ENCODE measurements at places on chromosomes 12 and 14.

DNA sequence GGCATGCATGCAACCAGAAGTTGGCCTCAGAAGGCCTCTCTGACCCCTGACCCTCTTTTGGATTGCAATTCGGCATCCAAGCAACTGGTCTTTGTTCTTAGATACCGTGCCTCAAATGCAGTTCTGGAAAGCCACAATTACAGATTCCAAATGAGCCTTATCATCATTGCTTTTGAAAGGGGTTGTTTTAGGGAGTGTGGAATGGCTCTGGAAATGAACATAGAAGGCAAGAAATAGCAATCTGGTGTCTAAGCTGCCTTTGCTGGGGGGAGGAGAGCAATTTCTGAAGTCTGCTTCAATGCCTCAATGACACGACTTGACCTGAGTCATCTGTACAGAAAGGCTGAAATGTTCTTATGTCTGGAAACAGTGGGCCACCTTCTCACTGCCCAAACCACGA is 250.1 kb downstream of the NUAK1 start:
- no peak for DNase-seq

DNA sequence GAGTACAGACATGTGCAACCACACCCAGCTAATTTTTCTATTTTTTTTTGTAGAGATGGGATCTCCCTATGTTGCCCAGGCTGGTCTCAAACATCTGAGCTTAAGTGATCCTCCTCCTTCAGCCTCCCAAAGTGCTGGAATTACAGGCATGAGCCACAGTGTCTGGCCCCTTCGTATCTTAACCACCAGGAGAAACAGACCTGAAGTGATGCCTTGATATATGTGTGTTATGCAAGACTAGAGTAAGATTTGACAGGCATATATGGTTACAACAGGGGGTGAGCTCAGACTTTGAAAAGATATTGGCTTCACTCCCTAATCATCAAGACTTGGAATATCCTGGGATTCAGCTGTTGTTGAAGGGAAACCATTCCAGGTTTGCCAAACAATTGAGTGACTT is 10.7 kb upstream of the GALNT6 start:
- DNase-seq: no peak

GRCh38 chr12:67677166-67677565 is 28.6 kb downstream of the DYRK2 start:
- no peak for DNase-seq

GRCh38 chr14:89977668-89978067 is 21.9 kb downstream of the TDP1 start:
- no peak for DNase-seq

DNA sequence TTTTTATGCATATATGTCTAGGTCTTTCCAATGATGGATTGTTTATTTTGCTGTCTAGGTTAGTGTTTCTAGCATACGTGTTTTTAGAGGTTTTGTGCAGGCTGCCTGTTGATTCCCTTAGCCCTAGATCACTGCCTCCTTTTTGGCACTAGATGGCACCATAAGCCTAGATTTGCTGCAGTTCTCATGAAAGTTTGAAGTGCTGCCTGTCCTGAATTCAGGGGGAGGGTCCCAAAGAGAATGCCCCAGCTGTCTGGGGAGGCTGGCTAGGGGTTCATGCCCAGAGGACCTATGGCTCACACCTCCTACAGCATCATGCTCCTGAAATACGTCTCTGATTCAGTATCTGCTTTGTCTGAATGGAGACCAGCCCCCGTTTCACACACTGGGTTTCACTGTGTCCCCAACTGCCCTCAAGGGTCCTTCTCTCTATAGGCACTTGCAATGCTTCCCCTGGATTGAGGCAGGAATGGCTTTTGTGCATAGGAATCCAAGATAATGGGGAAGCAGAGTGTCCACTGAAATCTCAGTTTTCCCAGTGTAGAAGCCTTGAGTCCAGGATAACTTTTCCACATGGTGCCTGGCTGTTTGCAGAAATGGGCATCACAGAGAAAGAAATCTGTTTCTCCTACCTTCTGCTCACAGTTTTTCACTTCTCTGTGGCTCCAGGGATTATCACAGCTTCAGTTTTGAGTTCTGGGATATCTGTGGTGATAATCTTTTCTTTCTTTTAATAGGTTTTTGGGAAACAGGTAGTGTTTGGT is 14.2 kb upstream of the TXNRD1 start:
- peak; percentile 72 for DNase-seq

DNA sequence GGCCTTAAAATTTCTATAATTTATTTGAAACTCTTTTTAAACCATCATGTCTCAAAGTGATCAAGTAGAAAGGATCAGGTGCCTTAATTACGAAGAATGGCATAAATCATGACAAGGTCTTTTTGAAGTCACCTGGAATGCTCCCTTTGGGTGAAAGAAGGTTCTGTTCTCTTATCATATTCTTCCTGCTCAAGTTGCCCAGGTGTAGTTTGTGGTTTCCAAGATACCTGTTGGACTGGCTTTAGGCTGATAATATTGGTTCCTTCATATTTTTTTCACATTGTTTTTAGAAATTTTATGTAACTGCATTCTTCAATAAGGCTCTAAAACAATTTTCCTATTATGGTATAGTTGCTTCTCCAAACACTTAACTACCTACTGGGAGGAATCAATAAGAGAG is 29.2 kb downstream of the RASSF3 start:
- no peak for DNase-seq

DNA sequence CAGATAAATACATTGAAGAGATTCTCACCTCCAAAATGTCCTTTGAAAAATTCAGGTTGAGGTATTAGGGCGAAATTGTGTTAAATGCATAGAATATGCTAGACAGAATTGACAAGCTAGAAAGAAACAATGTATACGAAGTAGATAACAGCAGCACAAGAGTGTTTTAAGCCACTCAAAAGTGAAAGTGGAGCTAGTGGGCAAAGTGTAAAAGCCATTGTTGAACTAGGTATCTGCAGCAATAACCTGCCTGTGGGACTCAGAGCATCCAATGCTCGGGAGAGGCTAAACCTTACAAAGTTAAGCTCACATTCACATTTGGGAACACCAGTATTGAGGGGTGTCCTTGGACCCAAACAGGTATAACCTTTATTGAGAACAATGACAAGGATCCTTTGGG is 180.6 kb upstream of the TMPO start:
- DNase-seq: no peak

DNA sequence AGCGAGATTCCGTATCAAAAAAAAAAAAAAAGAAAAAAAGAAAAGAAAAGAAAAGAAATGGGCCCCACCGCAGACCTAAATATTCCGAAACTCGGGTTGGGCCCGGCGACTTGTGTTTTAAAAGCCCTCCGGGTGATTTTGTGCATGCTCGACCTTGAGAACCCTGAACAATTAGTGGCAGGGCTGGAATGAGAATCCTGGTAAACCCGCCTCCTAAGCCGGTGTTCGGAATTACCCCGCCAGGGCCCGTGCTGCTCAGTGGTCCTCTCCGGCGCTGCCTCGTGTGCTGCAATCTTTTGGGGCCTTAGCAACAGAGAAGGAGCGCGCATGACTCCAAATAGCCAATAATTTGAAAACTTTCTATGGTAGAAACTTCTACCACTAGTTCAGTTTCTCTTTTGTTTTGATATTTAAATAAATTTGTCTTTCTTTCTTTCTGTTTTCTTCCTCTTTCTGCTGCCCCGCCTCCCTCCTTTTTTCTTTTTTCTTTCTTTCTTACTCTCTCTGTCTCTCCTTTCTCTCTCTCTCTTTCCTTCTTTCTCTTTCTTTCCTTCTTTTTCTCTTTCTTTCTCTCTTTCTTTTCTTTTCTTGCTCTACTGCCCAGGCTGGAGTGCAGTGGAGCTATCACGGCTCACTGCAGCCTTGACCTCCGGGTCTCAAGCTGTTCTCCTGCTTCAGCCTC is 1.5 kb upstream of the GALNT6 start:
- peak; percentile 55 for DNase-seq

- peak; percentile 48 for DNase-seq
Measured at GRCh38 chr12:123063535-123063934, 83.1 kb downstream of the ARL6IP4 start.

GRCh38 chr12:132710043-132710404 is 618 bp upstream of the PGAM5 start:
- DNase-seq: no peak

- no peak for DNase-seq
Measured at GRCh38 chr12:47082796-47083621, 3.2 kb upstream of the AMIGO2 start.

- no peak for DNase-seq
Measured at GRCh38 chr12:20142316-20142715, 226.0 kb upstream of the PDE3A start.

DNA sequence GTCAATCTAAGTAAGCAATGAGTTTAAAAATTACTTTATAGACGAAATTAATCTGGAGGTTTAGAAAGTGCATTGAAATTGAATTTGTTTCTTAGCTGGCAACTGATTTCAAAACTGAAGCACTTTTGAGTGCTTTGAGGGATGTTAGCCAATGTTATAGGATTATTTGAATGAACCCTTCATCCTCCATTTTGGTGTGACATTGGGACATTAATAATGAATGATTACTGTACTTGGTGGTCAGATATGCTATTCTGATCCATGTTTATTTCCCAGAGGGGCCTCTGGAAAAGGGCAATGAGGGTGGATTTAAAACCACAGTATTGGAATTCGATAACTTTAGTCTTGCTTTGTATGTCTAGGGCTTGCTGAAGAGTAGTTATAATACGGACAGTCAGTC is 183.2 kb downstream of the AKAP6 start:
- no peak for DNase-seq

- DNase-seq: no peak
Measured at GRCh38 chr14:33716921-33717320, 234.0 kb downstream of the EGLN3 start.

- DNase-seq: no peak
Measured at GRCh38 chr12:63930971-63931370, 86.5 kb downstream of the SRGAP1 start.

GRCh38 chr12:93526786-93527428 is 45.6 kb upstream of the SOCS2 start:
- DNase-seq: no peak

DNA sequence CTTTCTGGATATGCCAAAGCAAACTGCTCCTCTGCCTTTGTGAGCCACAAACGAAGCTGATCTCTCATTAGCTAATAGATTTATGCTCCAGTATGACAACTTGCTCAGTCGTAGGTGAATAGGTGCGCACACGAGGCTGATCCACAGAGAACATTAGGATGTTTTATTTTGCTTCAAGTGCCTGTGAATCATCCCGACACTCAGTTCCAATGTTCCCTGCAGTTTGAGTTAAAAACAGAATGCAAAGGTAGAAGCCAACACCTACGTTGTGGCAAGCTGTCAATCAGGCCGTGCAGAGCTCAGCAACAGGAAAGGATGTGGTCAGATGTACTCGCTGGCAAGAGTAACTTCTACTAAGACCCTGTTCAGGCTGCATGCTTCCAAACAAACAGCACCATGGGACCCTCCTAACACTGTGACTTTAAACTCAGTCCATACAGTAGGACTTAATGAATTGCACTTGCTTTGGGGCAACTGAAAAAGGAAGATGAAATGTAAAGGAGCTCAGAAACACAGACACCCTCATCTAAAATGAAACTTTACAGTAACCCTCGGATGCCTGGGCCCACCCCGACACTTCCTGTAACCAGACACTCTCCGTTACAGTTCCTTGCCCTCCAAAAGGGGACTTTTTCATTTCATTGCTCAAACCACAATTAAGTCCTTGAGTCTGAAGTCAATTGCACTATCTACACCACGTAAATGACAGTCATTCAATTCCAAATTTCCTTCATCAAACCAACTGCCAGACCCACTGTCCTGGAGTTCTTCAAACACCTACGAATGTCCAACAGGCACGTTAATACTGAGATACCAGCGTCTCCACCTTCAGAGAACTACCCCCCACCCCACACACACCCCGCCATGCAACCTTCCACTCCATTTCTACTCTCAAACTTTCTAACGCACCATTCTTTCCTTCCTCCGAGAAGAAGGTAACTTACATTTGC is 1.6 kb downstream of the CCDC88C start:
- DNase-seq: no peak

- no peak for DNase-seq
Measured at GRCh38 chr14:28493516-28493915, 273.1 kb upstream of the FOXG1 start.

DNA sequence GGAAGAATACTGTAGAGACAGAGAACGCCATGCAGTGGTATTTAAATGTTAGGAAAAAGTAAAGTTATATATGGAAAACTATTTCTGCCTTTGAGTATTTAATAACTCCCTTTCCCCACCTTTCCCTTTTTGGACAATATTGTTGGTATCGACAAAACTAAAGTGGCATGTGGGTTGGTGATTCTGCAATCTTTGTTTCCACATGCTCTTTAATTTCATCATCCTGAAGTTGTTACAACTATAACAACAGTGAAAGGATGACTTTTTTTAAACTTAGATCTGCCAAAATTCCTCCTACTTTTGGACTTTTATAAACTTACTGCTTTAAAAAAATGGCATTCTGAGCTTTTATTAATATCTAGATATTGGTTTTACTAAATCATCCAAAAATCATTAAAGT is 25.3 kb downstream of the TTC8 start:
- DNase-seq: no peak

DNA sequence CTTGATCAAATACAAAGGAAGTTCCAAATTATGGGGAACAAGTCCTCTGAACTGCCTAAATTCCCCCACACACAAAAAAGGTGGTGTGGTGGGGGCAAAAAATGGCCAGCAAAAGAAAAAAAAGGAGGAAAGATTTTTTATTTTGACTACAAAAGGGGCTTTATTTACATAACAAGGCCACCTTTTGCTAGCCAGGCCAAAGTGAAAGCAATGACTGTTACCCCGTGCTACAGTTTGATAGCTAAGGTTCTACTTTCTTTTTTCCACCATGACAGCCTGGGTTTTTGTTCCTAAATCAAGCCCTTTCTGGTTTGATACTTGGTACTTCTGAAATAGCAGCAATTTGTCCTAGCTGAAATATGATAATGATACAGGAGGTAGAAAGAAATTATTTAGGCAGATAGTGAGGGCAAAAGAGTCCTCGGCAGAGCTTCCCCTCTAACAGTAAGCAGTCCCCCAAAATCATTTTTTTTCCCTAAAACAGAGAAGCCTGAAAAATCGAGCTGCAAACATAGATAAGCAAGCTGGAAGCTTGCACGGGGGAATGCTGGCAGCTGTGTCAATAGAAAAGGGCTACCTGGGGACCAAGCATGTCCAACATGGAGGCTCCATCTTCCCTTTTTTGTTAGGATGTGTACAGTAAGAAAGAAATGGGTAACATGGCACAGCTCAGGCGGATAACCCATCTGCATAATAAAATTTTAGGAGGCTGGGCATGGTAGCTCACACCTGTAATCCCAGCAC is 8.9 kb upstream of the B4GALNT1 start:
- no peak for DNase-seq

- DNase-seq: no peak
Measured at GRCh38 chr12:92802906-92803305, 100.1 kb downstream of the PLEKHG7 start.

GRCh38 chr12:130026608-130027176 is 122.9 kb upstream of the TMEM132D start:
- DNase-seq: peak; percentile 60
